Activated CD4-positive, alpha-beta T cell treated with anti-CD3 and anti-CD28 coated beads for 36 hours (primary cell): ENCODE measurements at places on chromosomes 1 and 21. TPM values are rescaled to one million over a fixed set of nuclear protein-coding genes. Genes with fewer than 3 reads are reported as not detected.

GRCh38 chr1:232378266-232379062 is 251.5 kb downstream of the SIPA1L2 start:
- no peak for DNase-seq

- DNase-seq: peak; percentile 15
Measured at GRCh38 chr1:167500283-167500860, 18.0 kb downstream of the CD247 start.

- DNase-seq: no peak
Measured at GRCh38 chr1:230696218-230696617, 17.7 kb downstream of the AGT start.

GRCh38 chr1:240613356-240614142 is 1.6 kb upstream of the GREM2 start:
- no peak for DNase-seq

Gene TAS1R1
- total RNA-seq: 0.07 TPM

GRCh38 chr1:61139775-61140549 is 57.6 kb downstream of the NFIA start:
- DNase-seq: no peak

GRCh38 chr21:31752967-31753366 is 21.0 kb upstream of the SCAF4 start:
- DNase-seq: no peak

GRCh38 chr1:168343566-168343965 is 62.9 kb downstream of the TBX19 start:
- no peak for DNase-seq

DNA sequence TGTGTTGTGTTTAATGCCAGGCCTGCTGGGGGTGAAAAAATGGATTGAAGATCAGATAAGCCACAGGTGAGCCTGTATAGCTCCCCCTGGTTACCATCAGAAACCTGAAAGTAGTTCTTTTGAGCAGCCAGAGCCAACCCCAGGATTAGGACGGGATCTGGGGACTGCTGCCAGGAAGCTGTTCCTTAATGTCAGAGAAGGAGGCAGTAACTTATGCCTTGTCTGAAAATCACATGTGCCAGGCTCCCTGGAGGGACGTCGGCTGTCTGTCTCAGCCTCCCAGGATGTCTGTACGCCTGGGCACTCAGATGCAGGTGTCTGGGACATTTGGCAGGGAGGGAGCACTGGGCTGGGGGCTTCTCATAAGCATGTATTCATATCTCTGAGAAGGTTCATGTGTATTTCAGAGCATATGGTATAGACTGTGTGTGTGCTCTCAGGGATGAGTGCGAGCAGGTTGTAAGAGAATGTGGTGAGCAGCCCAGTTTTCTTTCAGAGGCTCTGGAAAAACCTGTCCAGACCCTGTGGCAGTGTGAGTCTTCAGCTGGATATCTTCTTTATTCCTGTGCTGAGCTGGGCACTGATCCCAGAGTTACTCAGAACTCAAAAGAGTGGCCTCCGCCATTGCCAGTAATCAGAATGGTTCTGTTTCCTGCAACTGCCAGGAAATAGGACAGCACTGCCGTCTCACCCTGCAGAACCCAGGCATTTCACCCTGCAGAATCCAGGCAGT is 2.8 kb downstream of the FAM43B start:
- no peak for DNase-seq

Gene RIMKLA
- 8.9 TPM for total RNA-seq

Gene GDAP2
- total RNA-seq: 18.8 TPM

- no peak for DNase-seq
Measured at GRCh38 chr21:32185103-32185502, 93.7 kb downstream of the MIS18A start.

GRCh38 chr1:75067975-75068374 is 66.2 kb upstream of the LHX8 start:
- no peak for DNase-seq

DNA sequence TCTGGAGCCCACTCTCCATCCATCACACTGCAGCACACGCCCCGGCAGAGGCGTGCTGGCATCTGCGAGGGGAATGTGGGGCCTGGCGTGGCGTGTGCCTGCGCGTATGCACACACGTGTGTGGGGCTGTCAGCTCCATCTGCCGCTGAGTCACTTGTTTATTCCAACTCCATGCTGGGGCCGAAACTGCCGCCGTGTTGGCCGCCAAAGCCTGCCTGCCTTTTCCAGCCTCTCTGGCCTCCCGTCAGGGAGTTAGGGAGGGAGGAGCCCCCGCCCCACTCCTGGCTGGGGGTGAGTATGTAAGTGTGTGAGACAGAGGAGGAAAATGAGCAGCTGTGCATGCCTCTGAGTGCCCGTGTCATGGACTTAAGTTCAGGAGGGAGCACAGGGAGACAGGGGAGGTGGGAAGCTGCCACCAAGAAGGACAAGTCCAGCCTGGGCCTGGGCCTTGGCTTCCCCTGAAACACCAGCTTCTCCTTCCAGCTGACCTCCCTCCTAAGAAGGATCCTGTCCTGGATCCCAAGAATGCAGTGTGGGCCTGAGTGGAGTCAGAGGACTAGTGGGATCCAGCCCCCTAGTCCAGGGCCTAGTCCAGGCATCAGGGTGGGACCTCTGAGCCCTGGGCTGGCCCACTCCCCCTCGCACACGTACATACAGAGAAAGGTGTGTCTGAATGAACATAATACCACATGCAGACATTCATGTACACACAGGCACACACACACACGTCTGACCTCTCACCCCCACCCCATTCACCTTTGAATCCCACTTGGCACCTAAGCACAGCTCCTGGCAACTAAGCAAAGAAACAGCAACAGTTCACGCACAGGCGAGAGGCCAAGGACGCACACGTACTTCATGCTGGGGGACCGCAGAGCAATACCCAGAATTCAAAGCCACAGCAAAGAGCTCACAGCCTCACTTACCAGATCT is 24.7 kb downstream of the MEF2D start:
- no peak for DNase-seq

GRCh38 chr1:17208546-17208945 is 3.6 kb downstream of the PADI1 start:
- no peak for DNase-seq

- DNase-seq: no peak
Measured at GRCh38 chr1:66375125-66375524, 158.8 kb upstream of the SGIP1 start.

GRCh38 chr1:36126797-36127500 is 1.9 kb upstream of the COL8A2 start:
- no peak for DNase-seq

DNA sequence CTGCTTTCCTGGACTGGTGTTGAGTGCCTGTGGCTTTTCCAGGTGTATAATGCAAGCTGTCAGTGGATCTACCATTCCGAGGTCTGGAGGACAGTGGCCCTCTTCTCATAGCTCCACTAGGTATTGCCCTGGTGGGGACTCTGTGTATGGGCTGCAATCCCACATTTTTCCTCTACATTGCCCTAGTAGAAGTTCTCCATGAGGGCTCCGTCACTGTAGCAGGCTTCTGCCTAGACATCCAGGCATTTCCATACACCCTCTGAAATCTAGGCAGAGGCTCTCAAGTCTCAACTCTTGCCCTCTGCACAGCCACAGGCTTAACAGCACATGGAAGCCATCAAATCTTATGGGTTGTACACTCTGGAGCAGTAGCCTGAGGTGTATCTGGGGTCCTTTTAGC is 107.6 kb downstream of the GRIK1 start:
- DNase-seq: no peak

Gene KRTAP11-1
- not detected for total RNA-seq

Gene GUCA2B
- not detected for total RNA-seq

Gene SLAMF7
- 35.9 TPM for total RNA-seq

DNA sequence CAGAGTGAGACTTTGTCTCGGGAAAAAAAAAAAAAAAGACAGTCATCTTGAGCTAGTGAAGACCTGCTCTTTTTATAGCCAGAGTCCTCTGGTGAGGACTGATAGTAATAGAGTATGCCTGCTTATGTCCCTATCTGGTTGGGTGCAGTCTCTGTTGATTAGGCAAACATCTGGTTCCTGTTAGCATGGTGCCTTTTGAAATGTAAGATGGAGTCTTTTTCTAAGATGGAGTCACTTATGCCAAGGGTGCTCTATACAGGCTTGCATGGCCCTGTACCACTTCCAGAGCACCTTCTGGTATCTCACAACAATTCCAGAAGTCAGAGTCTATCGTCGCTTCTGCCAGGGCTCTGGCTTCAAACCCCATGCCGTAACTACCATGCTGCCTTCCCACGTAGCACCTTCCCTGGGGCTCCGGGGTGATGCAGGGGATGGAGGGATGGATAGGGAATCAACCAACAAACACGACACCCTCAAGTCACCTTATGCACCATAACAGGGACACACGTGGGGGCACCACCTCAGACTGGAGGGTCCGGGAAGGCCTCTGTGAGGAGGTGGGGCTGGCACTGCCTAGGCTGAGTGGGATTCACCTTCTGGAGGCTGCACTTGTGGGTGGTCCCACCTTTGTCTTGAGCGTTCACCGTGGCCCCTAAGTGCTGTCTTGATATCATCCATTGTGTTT is 11.6 kb upstream of the PADI6 start:
- no peak for DNase-seq

DNA sequence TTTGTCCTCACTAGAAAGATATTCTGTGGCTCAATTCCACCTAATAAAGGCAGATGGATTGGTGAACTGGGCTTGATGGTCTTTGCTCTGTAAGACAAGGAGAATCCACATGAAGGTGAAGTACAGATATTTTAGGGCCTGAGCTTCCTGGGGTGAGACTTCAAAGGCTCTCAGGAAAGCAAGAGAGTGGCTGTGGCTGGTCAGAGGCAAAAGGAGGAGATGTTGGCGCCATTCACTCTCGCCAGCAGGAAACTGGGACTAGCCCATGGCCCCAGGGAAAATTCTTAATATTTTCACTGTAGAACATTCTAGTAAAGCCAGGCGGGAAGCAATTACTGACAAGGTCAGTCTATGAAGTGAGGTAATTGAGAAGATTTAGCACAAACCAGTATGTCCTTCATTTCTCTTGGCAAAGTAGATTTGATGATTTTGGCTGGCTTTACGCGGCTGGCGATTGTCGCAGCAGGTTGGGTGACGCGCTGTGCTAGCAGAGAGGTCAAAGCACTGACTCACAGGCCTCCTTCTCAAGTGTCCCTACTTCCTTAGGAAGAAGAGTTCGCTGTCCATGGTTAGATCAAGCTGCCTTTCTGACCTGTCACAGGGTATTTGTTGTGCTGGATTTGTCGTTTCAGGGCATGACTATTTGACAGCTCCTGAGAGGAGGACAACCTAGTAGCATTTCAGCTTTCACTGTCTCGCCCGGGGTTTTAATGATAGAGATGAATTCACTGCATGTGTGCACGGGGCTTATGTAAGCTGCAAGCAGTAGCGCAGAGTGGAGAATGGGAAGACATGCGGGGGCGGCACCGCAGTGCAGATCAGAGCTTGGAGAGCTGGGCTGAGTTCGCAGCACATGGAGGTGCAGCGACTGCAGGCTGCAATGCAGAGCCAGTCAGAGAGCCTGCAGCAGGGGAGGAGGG is 32.7 kb downstream of the XCL1 start:
- DNase-seq: no peak

GRCh38 chr1:151621351-151621750 is 9.5 kb downstream of the SNX27 start:
- no peak for DNase-seq

GRCh38 chr1:25113731-25114130 is 118.6 kb downstream of the SYF2 start:
- DNase-seq: no peak

Gene CLDN8
- not detected for total RNA-seq

Gene S100A11
- total RNA-seq: 264 TPM

Gene C1orf53
- total RNA-seq: 0.66 TPM

Gene CHODL
- total RNA-seq: not detected

Gene RGS13
- total RNA-seq: not detected

DNA sequence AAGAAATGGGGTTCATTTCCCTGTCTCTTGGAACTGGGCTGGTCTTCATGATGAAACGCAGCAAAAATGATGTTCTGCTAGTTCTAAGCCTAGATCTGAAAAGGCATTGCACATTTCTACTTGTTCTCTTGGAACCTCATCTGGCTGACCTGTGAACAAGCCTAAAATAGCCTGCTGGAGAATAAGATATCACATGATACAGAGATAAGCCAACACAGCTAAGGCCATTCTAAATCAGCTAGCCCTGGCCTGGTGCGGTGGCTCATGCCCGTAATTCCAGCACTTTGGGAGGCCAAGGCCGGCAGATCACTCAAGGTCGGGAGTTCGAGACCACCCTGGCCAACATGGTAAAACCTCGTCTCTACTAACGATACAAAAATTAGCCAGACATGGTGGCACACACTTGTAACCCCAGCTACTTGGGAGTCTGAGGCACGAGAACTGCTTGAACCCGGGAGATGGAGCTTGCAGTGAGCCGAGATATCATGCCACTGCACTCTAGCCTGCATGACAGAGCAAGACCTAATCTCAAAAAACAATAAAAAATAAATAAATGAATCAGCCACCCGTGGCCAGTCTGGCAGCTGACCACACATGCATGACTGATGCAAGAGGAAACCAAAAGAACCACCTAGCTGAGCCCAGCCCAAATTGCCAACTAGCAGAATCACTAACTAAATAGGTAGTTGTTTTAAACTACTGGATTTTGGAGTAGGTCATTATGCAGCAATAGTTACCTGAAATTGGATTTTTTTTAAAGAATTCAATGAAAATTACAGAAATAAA is 18.0 kb downstream of the CD244 start:
- DNase-seq: no peak

Gene OR10J1
- total RNA-seq: not detected
